ENCODE measurements at places on chromosomes 4 and X.

- DNase-seq = no peak
Observed at GRCh38 chr4:77127837-77128621, 29.0 kb upstream of the CCNG2 start.

DNA sequence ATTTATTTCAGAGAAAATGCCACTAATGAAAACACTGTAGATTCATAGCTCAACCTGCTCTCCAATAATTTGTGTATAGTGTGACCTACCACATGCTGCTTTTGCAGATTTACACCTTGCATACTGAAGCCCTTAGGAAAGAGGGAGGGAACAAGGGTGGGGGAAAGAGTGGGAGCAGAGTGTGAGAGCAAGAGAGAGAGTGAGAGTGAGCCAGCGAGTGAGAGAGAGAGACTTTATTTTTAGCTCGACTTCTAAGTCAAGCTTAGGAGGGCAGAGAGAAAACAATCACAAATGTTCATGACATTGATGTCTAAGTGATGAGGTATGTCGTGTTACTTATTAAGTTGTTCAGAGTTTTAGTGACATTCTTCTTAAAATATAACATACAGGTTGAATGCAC lies 112.5 kb upstream of the HAND2 start:
- DNase-seq = no peak

- DNase-seq = no peak
Observed at GRCh38 chr4:126242679-126243390, 928.1 kb downstream of the FAT4 start.

- DNase-seq = no peak
Observed at GRCh38 chrX:77937291-77937690, 26.8 kb downstream of the ATP7A start.

- no peak for DNase-seq
Observed at GRCh38 chr4:79273915-79274314, 51.9 kb downstream of the NAA11 start.

DNA sequence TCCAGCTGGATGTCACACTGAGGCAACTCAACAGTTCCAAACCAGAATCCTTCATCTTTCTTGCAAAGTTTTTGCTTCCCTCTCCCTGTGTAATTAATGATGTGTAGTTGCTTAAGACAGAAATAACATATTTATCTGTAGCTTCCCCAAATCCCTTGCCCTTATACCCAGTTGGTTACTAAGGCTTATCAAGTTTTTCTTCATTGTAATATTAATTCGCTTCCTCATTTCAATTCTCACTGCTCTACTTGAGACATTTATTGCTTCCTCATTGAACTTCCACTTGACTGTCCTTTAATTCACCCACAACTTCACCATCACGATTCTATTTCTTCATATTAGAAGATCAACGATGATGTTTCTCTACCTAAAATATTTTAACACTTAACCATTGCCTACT lies 386.6 kb upstream of the CPEB2 start:
- no peak for DNase-seq

GRCh38 chr4:110877778-110878370 lies 255.0 kb upstream of the PITX2 start:
- DNase-seq = no peak

DNA sequence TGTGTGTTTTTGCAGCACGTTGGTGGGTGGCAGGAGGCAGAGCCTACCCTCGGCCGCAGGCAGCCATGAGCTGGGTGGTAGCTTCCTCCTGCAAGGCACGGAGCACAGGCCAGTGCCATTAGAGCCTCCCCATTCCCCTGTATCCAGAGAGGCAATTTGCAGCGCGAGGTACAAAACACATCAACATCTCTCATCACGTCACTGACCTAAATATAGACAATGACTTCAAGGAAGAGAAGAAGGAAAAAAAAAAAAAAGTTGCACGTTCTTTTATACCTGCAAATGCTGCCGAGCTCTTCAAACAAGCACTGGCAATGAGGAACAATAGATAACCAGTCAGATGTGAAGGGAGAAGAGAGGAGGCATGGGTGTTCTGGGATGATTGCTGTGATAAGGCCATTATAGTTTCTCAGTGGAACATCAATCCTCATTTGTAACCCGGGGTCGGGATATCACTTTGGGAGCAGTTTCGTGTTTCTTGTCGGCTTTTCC lies 159.9 kb downstream of the MGST2 start:
- DNase-seq = no peak

All from SK-N-MC (cell line).